ENCODE measurements at places on chromosomes 4 and X. TPM values are rescaled to one million over a fixed set of nuclear protein-coding genes. Genes with fewer than 3 reads are reported as not detected.

The KCNE5 gene
- not detected for total RNA-seq

The TTC29 gene
- total RNA-seq: not detected

The DIPK2B gene
- total RNA-seq: 88.8 TPM

The SHROOM4 gene
- total RNA-seq: 39.0 TPM

The MTCP1 gene
- total RNA-seq: 9.9 TPM

The ABLIM2 gene
- 8.8 TPM for total RNA-seq

The RPS3A gene
- total RNA-seq: 1,744 TPM

The XK gene
- total RNA-seq: 0.05 TPM

The PGAM4 gene
- total RNA-seq: 0.28 TPM

The TMEM255A gene
- not detected for total RNA-seq

- DNase-seq: no peak
Observed at GRCh38 chrX:78321809-78322208, 5.6 kb downstream of the CYSLTR1 start.

DNA sequence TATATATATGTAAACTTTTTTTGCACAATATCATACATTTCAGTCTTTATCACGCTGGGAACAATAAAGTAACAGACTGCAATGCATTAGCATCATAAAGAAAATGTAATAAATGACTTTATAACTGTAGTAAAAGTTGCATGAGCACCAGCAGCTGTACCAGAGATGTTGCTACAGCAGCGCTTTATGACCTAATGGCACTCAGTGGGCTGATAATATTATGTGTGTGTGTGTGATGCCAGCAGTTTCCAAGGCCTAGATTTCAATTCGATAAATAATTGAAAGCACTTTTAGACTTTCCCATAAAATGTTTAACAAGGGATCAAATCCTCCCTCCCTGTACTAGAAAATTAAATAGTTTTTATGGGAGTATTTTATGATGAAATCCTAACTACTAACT lies 367.6 kb upstream of the AGA start:
- no peak for DNase-seq

DNA sequence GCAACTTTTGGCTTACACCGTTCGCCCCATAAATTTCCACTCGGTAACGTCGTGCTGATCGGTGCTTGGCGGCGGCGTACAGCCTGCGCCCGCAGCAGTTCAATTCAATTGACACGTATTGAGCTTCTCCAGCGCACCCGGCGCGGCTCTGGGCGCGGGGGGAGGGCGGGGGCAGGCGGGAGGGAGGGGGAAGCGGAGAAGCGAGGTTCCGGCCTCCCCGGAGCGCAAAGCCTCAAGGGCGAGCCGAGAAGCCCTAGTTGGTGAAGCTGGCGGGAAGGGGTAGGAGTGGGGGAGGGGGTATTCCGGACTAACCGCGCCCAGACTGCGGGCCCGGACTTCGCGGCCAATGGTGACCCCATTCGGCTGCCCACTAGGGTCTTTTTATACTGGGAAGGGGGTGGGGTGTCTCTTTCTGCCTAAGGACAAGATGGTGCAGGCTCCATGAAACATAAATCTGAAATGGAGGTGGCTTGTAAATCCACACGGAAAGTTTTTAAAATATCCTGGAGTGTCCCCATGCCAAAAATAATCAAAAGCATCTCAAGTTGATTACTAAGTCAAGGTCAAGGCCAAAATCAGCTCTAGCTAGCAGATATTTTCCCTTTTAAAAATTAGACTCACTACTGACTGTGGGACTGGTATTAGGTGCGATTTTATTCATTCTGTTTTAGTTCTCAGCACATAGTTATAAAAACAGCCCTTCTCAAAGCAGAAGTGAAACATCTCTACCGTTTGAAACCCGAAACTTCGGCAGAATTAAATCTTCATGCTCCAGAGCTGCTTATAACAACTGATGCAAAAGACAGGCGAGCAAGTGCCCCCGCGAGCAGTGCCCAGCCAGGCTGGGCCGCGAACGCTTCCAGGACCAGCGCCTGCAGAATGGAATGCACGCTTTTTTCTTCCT lies 1.5 kb upstream of the BCOR start:
- no peak for DNase-seq

DNA sequence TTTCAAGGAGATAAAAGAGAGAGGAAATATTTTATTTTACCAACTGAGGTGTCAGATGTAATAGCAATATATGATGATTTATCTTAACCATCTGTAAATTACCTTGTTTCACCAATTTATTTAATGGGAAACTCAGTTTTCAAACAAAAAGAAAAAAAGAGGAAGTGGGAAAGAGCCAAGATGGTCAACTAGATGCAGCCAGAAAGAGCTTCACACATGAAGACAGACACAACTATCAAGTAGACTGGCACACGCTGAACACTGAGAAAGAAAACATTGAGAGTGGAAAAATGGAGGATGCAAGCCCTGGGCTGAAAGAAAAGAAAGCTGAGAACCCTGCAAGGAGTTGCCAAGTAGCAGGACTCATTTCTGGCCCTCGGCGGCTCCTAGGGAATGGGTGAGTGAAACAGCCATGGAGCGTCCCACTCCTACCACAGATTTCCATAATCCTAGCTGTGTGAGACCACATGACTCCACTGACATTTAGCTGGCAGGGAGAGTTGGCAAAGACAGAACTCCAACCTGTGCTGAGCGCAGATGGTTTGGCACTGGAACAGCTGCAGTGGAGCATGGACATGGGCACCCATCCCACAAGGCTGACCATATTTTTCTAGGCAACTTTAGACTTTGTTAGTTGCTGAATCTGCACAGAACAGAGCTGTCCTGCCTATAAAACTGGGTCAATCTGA lies 409.3 kb downstream of the FAM47B start:
- DNase-seq: no peak

DNA sequence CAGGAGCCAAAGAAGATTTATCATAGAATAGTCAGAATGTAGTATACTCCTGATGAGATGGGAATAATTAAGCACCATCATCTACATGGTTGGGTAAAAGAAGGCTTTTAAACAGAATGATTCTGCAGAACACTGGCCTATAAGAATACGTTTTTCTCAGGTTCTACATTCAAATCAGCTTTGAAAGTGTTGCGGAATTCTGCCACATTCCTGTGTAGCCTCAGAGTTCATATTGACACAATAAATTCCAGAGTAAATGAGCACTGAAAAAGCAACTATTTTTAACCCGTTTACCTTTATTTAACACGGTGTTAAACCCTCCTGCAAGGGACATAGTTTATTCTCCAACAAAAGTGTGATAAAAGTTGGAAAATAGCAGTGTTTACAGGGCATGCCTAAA lies 950.2 kb upstream of the SLIT2 start:
- DNase-seq: no peak

DNA sequence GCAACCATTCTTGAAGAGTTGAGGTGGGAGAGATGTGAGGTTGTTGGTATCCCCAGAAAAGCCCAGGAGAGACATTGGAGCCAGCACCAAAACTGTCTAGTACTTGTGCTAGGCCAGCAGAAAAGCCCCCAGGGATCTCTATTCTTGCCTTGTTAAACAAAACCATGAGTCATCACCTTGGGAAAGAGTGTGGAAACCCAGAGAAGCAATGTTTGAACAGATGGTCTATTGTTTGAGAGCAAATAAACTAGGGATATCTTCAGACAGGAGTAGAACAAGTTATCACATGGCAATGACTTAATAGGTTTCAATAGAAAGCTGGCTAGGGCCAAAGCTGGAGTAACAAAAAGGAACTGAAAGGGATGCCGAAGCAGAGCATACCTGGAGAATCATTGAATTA lies 195.7 kb upstream of the CASK start:
- peak; percentile 2 for DNase-seq
